ENCODE measurements at places on chromosomes 16 and 17.

DNA sequence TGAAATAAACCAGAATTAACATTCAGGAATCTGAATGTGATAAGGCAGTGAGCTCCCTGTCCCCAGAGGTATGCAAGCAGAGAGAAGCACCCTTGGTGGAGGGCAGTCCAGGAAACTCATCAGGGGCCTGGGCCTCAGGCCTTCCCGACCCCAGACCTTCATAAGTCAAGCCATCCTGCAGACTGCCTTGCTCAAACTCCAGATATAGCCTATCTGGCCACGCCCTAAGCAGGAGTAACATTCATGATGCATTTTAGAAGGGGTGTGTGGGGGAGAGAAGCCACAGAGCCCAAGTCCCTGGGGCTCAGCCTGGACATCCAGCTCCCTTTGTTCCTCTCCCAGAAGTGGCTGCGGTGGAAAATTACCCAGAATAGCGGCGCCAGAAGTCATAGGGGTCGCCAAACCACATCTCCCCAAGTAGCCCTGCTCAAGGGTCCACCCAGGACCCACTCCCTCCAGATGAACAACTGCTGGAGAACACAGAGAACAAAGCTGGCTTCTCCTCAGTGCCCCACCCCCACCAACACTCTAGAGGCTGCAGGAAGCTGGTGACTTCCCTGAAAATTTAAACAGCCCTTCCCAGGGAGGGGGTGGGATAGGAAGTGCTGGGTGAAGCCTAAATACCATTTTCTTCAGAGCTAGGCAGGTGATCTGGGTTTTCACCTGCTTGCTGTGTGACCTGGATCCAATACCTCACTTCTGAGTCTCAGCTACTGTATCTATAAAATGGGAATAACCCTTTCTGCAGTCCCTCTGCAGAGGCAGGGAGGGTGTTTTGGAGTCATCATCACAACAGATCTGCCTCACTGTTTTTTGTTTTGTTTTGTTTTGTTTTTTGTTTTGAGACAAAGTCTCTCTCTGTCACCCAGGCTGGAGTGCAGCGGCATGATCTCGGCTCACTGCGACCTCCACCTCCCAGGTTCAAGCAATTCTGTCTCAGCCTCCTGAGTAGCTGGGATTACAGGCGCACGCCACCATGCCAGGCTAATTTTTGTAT, 1.5 kb upstream of the SREBF1 start:
- no peak for DNase-seq

DNA sequence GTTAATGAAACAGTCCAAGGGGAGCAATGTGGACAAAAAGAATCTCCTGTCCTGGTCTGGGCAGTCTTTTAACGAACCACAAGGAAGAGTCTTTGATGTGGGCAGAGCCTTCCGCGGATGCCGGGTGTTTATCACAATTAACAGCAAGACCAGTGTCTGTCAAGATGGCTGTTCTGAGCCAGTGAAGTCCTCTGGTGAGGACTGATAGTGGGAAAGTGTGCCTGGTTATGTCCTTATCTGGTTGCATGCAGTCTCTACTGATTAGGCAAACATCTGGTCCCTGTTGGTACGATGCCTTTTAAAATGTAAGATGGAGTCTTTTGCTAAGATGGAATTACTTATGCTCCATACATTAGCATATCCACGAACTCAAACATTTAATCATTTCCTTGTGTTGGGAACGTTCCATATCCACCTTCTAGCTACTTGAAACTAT, 88.5 kb downstream of the ZNF18 start:
- no peak for DNase-seq

- DNase-seq = no peak
These were observed 85.9 kb downstream of the TBC1D16 start for GRCh38 chr17:79949656-79950209.

GRCh38 chr17:68540981-68541380, 28.8 kb downstream of the PRKAR1A start:
- no peak for DNase-seq
